ENCODE measurements at places on chromosomes 1 and 21.

- DNase-seq, result peak; percentile 32
Observed at GRCh38 chr1:185396126-185396525, 79.1 kb upstream of the IVNS1ABP start.

DNA sequence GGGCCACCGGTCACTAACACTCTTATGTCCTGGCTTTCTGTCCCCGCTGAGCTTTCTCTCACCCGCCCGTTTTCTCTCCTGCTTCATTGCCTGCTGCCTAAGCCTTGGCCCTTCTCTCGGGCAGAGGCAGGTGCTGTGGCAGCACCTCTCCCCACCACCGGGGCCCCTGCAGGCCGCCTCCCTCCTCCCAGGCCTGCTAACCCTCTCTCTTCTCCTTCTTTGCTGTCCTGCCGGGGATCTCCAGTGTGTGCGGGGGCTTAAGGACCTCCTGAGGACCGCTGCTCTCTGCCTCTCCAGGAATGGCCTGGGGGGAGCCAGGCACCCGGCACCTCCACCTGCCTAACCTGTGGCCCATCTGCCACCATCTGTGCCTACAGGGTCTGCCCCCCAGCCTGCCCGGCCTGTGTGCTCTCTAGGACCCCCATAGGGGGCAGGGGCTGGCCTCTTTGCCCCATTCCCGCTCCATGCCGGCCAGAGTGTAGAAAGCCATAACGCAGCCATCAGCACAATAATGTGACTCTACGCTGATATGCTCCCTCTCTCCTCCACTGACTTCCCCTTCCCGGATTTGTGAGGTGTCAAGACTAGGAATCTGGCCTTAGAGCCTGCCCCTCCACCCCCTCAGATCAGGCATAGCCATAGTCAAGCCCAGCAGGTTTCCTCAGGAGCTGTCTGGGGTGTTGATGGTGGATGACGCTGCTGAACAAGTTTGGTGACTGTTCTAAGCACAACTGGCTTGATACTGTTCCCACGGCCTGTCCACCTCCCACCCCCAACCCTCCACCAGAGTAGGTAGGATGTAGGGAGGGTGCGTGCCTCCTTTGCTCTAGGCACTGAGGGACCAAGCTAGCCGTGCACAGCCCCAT lies 6.1 kb upstream of the SFN start:
- no peak for DNase-seq

GRCh38 chr1:182527680-182528079 lies 61.4 kb downstream of the RNASEL start:
- peak; percentile 3 for DNase-seq

DNA sequence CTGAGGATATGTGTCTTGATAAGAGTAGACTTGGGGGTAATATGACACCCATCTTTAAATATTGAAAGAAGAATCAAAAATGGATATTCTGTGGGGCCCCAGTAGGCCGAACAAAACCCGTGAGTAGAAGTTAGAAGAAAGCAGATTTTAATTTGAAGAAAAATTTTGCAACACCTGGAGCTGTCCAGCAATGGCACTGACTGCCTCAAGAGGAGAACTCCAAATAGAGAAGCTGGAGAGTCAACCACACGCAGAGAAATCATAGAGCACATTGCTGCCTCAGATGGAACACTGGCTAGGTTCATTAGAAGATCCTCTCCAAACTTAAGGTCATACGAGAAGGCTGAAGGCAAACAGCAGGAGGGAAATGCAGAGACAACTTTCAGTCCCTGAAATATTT lies 6.8 kb downstream of the NHLH1 start:
- peak; percentile 29 for DNase-seq

DNA sequence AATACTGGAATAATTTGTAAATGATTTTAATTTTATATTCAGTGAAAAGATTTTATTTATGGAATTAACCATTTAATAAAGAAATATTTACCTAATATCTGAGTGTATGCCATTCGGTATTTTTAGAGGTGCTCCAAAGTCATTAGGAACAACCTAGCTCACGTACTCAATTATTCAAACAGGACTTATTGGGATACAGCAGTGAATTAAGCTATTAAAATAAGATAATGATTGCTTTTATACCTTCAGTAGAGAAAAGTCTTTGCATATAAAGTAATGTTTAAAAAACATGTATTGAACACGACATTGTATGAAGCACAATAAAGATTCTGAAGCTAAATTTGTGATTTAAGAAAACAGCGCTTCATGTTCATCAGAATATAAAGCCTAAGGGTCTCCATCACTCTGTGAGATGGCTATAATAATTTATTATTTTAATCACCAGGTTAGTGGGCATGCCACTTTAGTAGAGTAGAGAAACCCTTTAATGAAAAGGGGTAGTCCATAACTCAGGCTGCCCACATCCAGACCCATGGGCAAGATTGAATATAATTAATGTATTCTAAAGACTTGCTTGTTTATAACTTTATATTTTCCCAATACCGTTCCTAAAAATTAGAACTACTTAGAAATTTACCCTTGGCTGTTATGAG lies 3.2 kb downstream of the CCN1 start:
- DNase-seq, result no peak

GRCh38 chr1:96944432-96945092 lies 223.0 kb downstream of the PTBP2 start:
- DNase-seq, result no peak

DNA sequence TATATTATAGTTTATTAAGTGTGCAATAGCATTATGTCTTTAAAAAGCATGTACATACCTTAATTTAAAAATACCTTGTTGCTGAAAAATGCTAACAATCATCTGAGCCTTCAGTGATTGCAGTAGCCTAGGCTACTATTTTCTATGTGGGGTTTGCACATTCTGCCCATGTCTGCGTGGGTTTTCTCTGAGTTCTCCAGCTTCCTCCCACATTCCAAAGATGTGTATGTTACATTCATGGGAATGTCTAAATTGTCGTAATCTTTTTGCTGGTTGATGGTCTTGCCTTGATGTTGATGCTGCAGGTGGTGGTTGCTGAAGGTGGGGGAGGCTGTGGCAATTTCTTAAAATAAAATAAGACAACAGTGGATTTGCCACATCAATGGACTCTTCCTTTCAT lies 12.5 kb downstream of the AADACL3 start:
- no peak for DNase-seq

GRCh38 chr1:234969011-234969441 lies 159.6 kb downstream of the TOMM20 start:
- DNase-seq, result peak; percentile 52

DNA sequence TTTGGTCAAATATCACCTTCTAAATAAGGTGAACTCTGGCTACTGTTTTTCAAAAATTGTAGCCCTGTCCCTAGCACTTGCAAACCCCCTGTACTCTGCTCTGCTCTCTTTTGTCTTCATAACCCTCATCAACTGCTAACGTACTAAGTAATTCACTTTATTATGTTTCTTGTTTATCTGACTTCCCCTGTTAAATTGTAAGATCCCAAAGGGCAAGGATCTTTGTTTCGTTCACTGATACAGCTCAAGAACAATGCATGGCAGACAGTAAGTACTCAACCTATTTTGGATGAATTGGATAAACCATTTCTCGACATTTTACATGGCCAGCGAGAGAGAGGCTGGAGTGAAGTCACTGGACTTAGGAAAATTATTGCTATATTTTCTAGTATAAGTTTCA lies 46.9 kb downstream of the ATP5PF start:
- DNase-seq, result no peak

DNA sequence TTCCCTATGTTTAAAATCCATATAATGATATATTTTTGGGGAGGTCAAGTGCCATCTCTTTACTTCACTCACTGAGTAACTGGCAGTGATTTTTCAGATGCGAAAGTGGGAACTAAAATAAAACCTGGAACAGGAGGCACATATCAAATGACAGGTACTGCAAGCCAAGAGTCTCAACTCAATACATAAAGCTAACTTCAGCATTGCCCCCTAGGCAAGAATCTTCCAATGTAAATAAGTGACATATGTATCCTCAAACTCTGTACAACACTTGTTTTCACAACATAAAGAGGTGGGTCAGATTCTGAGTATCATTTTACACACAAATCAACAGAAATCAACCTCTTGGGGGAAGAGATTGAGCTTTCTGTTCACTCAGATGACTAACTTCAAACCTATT lies 18.1 kb downstream of the DCAF8 start:
- DNase-seq, result peak; percentile 7

DNA sequence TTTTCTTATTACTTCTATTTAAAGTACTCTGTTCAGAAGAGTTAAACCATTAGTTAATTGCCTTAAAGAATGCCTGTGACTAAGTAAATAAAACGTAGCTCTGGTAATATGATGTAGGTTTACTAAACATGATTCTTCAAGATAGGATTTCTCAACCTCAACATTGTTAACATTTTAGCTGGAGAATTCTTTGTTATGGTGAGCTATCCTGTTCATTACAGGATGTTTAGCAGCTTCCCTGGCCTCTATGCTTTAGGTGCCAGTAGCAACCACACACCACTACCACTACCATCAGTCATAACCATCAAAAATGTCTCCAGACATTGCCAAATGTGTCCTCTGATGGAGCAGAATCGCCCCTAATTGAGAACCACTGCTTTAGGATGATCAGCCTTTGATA lies 10.7 kb downstream of the RPF1 start:
- peak; percentile 46 for DNase-seq

DNA sequence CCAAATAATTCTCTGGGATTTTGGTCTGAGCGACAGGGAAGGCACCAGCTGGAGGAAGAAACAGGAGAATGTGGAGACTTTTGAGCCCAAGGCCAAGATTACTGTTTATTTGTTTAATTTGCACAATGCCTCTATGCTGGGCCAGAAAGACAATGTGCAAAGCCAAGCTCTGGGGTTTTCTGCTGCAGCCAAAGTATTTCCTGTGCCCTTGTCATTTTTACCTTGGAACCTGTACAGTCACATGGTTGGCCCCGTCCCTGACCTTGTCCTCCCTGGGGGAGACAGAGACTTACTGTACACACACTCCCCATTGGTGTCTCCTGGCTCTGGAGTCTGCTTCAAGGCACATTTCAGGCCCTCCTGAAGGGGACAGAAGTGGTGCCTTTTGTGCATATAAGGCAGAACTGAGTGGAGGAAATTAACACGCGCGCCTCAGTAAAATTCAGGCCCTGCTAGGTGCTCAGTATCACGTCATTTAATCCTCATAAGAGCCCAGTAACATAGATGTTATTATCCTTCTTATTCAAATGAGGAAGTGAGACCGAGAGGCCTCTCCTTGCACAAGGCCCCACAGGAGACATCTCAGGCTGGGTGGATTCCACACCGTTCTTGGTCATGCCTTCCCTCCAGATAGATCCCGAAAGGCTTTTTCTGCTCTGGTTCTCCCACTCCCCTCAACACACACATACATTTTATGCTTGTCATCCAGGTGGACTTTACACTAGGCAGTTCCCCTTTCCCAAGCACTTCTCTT lies 21.1 kb downstream of the C1orf115 start:
- DNase-seq, result no peak

DNA sequence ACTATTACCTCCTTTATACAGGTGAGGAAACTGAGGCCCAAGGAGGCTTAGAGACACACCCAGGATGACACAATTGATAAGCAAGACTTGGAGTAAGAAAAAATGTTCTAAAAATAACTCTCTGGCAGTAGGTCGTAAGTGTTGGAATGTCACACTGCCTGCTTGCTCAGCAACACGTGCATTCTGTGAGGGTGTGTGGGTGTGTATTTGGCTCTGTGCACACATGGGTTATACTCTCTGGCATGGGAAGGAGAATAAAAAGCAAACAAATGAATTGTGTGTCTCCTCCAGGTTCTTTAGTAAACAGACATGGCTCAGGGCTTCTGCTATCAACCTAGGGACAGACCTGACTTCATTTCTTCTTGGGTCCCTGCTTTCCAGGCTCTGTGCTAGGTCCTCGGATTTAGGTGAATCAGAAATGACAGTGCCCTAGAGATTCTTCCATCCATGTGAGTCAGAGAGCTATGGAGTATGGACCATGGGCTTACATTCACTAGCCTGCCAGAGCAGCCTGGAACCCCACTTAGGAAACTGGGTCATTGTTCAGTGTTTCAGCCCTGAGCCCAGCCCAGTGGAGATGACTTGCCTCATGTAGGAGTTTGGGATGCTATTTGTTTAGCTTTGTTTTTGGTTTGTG lies 72.4 kb downstream of the ELAVL4 start:
- DNase-seq, result peak; percentile 1

GRCh38 chr1:93516164-93516563 lies 68.2 kb downstream of the FNBP1L start:
- no peak for DNase-seq

- no peak for DNase-seq
Observed at GRCh38 chr1:118487091-118487490, 302.1 kb upstream of the SPAG17 start.

- DNase-seq, result peak; percentile 60
Observed at GRCh38 chr1:84972377-84972987, 24.4 kb downstream of the MCOLN2 start.

GRCh38 chr1:224922404-224923164 lies 6.9 kb upstream of the DNAH14 start:
- DNase-seq, result peak; percentile 25

- DNase-seq, result peak; percentile 67
Observed at GRCh38 chr1:197140121-197140520, 6.3 kb downstream of the ASPM start.

GRCh38 chr1:28936094-28936493 lies 21.7 kb downstream of the EPB41 start:
- no peak for DNase-seq

GRCh38 chr1:18836654-18837053 lies 22.8 kb downstream of the TAS1R2 start:
- DNase-seq, result no peak

DNA sequence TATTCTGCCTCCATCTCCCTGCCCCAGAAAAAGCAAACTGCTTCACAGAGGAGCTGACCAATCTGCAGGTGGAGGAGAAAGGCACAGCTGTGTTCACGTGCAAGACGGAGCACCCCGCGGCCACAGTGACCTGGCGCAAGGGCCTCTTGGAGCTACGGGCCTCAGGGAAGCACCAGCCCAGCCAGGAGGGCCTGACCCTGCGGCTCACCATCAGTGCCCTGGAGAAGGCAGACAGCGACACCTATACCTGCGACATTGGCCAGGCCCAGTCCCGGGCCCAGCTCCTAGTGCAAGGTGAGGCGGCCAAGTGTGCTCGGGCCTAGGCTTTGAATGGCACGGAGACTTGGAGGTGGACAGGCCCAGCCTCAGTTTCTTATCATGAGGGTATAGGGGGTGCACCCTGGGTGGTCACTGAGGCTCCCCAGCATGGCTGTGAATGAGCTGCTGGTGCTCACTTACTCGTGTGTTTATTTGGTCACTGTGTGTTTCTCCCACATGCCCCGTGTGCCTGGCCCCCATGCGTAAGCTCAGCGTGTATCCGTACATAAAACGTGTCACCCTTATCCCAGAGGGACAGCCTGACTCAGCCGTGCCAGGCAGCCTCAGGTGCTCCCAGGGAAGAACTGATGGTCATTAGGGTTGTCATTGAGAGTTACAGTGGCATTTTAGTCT lies 75.8 kb downstream of the OBSCN start:
- no peak for DNase-seq

- DNase-seq, result peak; percentile 68
Observed at GRCh38 chr1:155245163-155245524, 10.1 kb downstream of the ENTREP3 start.

- peak; percentile 35 for DNase-seq
Observed at GRCh38 chr1:65147424-65148177, 402 bp upstream of the AK4 start.

- no peak for DNase-seq
Observed at GRCh38 chr1:236578661-236579060, 25.7 kb downstream of the HEATR1 start.

- no peak for DNase-seq
Observed at GRCh38 chr1:180611016-180611930, 20.5 kb upstream of the XPR1 start.
